ENCODE measurements at places on chromosomes 1 and 21.

DNA sequence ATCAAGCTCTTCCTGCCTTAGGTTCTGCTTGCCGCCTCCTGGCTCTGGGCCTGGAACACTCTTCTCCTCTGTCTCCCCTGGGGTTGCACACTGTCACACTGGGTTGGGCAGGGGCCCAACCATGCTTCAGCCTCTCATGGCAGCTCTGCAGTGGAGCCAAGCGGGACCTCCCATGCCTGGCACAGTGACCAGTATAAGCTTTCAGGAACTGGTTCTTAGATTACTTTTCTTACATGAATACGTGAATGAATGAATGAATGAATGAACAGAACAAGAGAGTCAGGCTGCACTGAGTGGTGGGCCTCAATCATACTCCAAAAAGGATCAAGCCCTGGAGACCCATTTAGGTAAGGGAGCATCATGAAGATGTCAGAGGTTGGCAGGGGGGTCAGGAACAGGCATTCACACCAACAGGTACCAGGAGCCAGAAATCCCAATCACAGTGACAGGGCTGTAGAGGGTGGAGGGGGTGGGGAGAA is 30.8 kb upstream of the TMEM125 start:
- no peak for DNase-seq

GRCh38 chr1:226649780-226650179 is 89.3 kb downstream of the ITPKB start:
- DNase-seq = no peak

DNA sequence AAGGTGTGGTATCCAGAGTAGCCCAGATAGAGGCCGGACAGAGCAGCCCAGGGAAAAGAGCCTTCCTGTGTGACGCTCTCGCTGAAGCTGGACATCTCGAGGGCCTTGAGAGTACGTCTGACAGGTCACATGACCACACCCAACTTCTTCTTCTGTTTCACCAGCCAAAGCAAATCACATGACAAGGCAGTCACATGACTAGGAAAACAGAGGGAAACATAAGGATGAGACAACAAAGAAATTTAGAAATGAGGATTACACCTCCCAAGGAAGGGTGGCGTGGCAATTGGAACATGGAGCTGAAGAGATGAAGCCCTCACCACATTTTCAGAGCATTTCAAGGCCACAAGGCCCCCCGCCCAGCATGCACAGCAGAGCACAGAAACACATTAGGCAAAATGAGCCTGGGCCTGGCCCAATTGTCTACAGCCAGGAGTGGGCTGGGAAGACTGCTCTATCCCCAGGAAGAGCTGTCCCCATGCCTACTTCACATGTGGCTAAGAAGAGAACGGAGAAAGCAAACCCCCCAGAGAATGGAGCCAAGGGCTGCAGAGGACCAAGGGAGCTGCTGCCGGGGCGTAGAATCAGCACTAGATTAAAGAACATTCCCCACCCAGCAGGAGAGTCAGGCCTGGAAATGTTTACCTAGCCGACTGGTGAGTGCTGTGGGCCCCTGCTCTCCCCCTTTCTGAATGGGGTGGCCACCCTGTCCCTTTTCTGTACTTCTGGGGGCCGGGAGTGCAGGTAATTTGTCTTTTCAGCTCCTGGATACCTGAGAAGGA is 305.1 kb downstream of the NPHP4 start:
- DNase-seq = no peak

DNA sequence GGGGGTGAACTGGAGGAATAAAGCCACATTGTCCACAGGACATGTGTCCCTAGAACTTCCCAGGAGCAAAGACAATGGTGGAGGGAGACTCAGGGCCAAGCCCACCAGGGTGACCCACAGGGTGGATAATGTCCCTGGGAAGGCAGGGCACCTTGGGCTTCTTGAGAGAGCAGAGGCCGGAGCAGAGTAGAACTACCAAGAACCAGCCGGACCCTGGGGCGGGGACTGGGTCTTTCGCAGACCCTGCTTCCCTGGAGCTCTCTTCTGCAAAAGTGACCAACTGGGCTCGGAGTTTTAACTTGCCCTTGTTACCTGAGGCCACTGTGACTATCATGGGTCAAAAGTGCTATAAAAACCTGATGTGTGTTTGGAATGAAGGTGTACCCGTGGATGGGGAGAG is 875 bp upstream of the FAM3B start:
- no peak for DNase-seq

DNA sequence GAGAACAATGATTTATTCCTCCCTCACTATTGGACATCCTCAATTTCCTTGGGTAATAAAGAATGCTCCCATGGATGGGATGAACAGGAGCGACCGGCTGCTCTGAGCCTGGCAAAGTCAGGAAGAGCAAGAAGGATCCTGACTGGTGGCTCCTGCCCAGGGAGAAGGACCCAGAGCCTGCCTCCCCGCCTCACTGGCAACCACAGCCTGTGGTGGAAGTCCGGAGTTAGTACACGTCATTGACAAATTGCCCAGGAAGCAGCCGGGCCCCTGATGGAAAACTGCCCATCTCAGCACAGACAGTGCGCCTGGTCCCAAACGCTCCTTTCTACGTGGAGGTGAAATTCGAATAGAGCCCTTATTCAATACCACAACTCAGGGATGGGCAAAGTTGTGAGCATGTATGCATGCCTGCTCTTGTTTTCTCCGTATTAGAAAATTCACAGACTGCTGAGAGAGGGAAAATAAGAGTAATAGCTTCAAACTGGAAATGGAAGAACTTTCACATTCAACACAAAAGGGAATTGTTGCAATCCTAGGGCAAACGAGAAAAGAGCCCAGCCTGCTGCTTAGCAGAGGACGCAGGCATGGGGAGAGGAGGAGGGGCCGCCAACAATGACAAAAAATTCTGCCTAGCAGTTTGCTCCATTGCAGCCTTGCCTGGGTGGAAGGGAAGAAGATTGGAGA is 397.1 kb upstream of the VAMP3 start:
- no peak for DNase-seq

DNA sequence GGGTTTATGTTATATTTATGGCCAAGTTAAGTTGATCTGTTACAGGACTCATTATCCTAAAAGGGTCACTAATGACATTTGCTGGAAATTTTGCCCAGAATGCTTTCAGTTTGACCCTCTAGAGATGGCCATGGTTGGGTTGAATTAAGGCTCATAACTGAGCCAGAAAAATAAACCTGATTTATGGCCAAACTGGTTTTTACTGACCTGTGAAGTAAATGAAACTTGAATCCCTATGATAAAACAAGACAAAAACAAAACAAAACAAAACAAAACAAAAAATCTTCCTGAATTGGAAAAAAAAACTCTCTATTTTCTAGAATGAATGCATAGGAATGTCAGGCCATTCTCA is 72.5 kb upstream of the CLDN14 start:
- DNase-seq = no peak

DNA sequence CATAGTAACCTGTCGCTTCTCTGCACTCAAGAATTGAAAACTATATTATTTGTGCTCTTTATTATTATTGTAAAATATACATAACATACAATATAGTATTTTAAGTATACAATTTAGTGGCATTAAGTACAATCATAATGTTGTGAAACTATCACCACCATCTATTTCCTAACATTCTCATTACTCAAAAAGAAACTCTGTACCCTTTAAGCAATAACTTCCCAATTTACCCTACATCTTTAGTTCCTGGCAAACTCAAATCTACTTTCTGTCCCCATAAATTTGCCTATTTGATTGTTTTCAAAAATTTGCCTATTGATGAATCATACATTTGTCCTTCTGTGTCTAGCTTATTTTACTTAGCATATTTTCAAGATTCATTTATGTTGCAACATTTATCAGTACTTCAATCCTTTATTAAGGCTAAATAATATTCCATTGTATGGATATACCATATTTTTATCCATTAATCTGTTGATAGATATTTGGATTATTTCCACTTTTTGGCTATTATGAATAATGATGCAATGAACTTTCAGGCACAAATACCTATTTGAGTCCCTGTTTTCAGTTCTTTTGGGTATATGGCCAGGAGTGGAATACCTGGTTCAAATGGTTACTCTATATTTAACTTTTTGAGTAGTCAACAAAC is 99.6 kb upstream of the DMRTA2 start:
- DNase-seq = no peak

DNA sequence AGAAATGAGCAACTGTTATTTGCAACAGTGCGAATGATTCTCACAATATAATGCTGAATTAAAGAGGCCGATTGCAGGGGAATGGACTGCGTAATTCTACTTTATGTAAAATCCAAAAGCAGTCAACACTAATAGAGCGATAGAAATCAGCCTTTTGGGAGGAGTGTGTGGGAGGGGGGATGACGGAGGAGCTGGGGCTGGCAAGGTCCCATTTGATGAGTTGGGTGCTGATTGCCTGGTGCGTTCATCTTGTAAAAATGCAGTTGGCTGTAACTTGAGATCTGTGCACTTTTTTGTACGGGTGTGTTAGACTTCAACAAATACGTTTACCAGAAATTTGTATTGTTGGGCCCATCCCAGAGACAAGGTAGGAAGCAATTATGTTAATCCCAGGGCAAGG is 20.7 kb downstream of the TNFRSF8 start:
- no peak for DNase-seq
